GM06990 (cell line): ENCODE measurements at places on chromosomes 12 and 14.

- no peak for DNase-seq
Measured at GRCh38 chr14:61113561-61114225, 132.6 kb downstream of the SLC38A6 start.

- DNase-seq = no peak
Measured at GRCh38 chr12:96303653-96304052, 96.6 kb downstream of the CDK17 start.

- no peak for DNase-seq
Measured at GRCh38 chr14:76810953-76811400, 1.7 kb downstream of the ANGEL1 start.

- DNase-seq = no peak
Measured at GRCh38 chr14:58177125-58177524, 22.8 kb upstream of the ACTR10 start.

- DNase-seq = no peak
Measured at GRCh38 chr14:90969531-90970166, 90.8 kb downstream of the RPS6KA5 start.

- DNase-seq = no peak
Measured at GRCh38 chr14:90693413-90693812, 122.8 kb downstream of the TTC7B start.
